ENCODE measurements at places on chromosomes 1 and 21. TPM values are rescaled to one million over a fixed set of nuclear protein-coding genes. Genes with fewer than 3 reads are reported as not detected.

ADGRL4 gene
- not detected for total RNA-seq

ACOT11 gene
- 1.4 TPM for total RNA-seq

TCHH gene
- total RNA-seq = 0.19 TPM

AMIGO1 gene
- total RNA-seq = 1.3 TPM

ADAMTSL4 gene
- total RNA-seq = 3.0 TPM

RGS8 gene
- total RNA-seq = not detected

TMCO4 gene
- 6.1 TPM for total RNA-seq

DONSON gene
- total RNA-seq = 18.1 TPM
